Tracheal epithelial cell (primary cell): ENCODE measurements at places on chromosomes 6 and 20. TPM values are rescaled to one million over a fixed set of nuclear protein-coding genes. Genes with fewer than 3 reads are reported as not detected.

Gene PCSK2
- total RNA-seq: not detected in 2 replicates

Gene RSPH4A
- total RNA-seq: under 0.01 TPM in 1 of 2 replicates, not detected in the other

Gene CD24
- total RNA-seq: 1,439 and 1,607 TPM in 2 replicates

Gene TEAD3
- 4.8 and 9.6 TPM in 2 replicates for total RNA-seq

Gene CYP39A1
- total RNA-seq: 2.4 and 5.3 TPM in 2 replicates

Gene GABBR1
- total RNA-seq: 4.9 and 9.6 TPM in 2 replicates

Gene VSX1
- total RNA-seq: not detected in 2 replicates

Gene PDYN
- not detected in 2 replicates for total RNA-seq

Gene IRAK1BP1
- total RNA-seq: 2.2 and 5.5 TPM in 2 replicates

Gene MPC1
- total RNA-seq: 16.4 and 23.2 TPM in 2 replicates

Gene TRAPPC3L
- not detected in 2 replicates for total RNA-seq

Gene BPIFB2
- not detected in 2 replicates for total RNA-seq

Gene ASIP
- not detected in 2 replicates for total RNA-seq

Gene CALHM5
- total RNA-seq: under 0.01 TPM in 1 of 2 replicates, not detected in the other

Gene C6orf52
- total RNA-seq: 0.96 and 1.3 TPM in 2 replicates

Gene RHAG
- not detected in 2 replicates for total RNA-seq

Gene BPIFB4
- not detected in 2 replicates for total RNA-seq

Gene HCRTR2
- not detected in 2 replicates for total RNA-seq

Gene PEX6
- 51.1 and 68.4 TPM in 2 replicates for total RNA-seq

Gene ZC3H12D
- under 0.01 TPM in 1 of 2 replicates, not detected in the other for total RNA-seq

Gene SYTL3
- total RNA-seq: 0.85 and 6.5 TPM in 2 replicates

Gene SIRPD
- not detected in 2 replicates for total RNA-seq

Gene SLC35F1
- not detected in 2 replicates for total RNA-seq

Gene UTRN
- 24.5 and 31.6 TPM in 2 replicates for total RNA-seq

Gene RPN2
- total RNA-seq: 201 and 216 TPM in 2 replicates

Gene KLC4
- 10.6 and 11.7 TPM in 2 replicates for total RNA-seq

Gene SMOC2
- total RNA-seq: 1.1 TPM in 1 of 2 replicates, not detected in the other

Gene RSPO3
- not detected in 2 replicates for total RNA-seq

Gene HLA-DOA
- total RNA-seq: 0.24 TPM in 1 of 2 replicates, not detected in the other

Gene SCUBE3
- under 0.01 TPM in 1 of 2 replicates, not detected in the other for total RNA-seq

Gene BMP2
- total RNA-seq: 12.6 and 25.5 TPM in 2 replicates

Gene VGLL2
- not detected in 2 replicates for total RNA-seq

Gene CDH4
- 2.4 and 5.8 TPM in 2 replicates for total RNA-seq

Gene KHDC1L
- total RNA-seq: not detected in 2 replicates

Gene NOX3
- total RNA-seq: not detected in 2 replicates

Gene MYL9
- total RNA-seq: under 0.01 and 1.9 TPM in 2 replicates

Gene ZHX3
- 8.9 and 11.9 TPM in 2 replicates for total RNA-seq

Gene ATP5F1E
- 19.3 and 22.6 TPM in 2 replicates for total RNA-seq

Gene RNF182
- total RNA-seq: 1.4 TPM in 1 of 2 replicates, not detected in the other

Gene NHLRC1
- total RNA-seq: 1.2 and 2.3 TPM in 2 replicates

Gene RAET1E
- total RNA-seq: 6.0 and 16.4 TPM in 2 replicates

Gene THBS2
- total RNA-seq: 0.85 and 10.6 TPM in 2 replicates

Gene FRS3
- total RNA-seq: 0.43 and 0.72 TPM in 2 replicates

Gene EPPIN
- total RNA-seq: not detected in 2 replicates

Gene CTCFL
- not detected in 2 replicates for total RNA-seq

Gene GSTA3
- not detected in 2 replicates for total RNA-seq

Gene SH3BGRL2
- 7.0 and 11.5 TPM in 2 replicates for total RNA-seq

Gene SERAC1
- 9.2 and 9.6 TPM in 2 replicates for total RNA-seq

Gene TCP11
- total RNA-seq: not detected in 2 replicates

Gene FBXO30
- total RNA-seq: 5.8 and 6.0 TPM in 2 replicates

Gene GSTA1
- total RNA-seq: 0.48 TPM in 1 of 2 replicates, not detected in the other

Gene OSBPL2
- 45.6 and 48.4 TPM in 2 replicates for total RNA-seq
